ENCODE measurements at places on chromosomes 5 and 9.

DNA sequence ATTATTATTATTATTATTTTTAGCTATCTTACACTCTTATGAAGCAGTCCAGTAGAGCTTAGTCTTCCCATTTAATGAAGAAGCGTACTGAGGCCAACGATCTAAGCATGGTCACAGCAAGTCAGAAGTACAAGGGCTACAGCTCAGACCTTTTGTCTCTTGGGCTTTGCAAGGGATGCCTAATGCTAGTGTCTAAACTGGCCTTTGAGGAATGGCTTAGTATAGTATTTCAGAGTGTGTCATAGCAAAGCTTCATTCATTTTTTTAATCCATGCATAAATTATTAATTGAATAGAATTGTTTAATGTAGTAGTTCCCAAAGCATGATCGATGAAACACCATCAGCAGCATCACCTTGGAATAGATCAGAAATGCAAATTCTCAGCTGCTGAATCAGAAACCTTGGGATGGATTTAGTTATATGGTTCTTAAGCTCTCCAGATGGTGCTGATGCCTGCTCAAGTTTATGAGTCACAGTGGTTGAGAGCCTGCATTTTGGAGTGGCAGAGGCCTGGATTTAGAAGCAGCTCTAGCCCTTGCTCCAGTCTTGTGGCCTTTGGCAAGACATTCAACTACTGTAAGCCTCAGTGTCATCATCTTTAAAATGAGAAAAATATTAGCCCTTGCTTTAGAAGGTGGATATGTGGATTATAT lies 6.1 kb downstream of the IL12B start:
- DNase-seq: no peak

- DNase-seq: no peak
Measured at GRCh38 chr9:78468231-78468630, 171.3 kb downstream of the PSAT1 start.

GRCh38 chr9:133704711-133705181 lies 33.4 kb downstream of the SARDH start:
- no peak for DNase-seq

DNA sequence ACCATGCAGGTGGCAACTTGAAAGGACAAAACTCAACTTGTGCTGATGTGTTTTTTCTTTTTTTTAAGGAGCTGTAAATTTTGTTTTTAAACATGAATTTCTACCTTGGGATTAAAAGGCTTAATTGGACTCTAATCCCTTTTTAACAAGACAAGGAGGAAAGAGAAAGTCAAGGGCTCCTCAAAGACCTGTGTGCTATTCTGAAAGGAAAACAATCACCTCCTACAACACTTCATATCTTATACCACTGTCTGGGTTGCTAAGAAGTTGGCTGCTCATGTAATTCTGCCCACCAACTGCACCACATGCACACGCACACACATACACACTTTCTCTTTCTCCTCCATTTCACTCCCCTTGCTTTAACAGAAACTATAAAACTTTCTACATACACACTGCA lies 78.6 kb downstream of the SH3RF2 start:
- DNase-seq: no peak

GRCh38 chr5:150052956-150053712 lies 33.2 kb downstream of the CSF1R start:
- no peak for DNase-seq

DNA sequence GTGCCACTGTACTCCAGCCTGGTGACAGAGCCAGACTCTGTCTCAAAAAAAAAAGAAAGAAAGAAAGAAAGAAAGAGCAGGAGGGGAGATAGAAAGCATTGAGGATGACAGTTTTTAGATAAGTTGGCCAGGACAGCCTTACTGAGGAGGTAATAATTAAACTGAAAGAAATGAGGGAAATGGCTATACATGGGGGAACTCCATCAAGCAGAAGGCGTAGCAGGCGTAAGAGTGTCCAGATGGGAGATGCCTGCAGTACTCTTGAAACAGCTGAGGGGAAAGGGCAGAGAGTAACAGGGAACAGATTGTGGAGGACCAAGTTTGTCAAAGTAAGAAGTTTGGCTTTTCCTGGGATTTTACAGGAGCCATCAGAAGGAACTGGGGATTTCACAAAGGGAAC lies 57.5 kb downstream of the HMGCS1 start:
- DNase-seq: no peak

GRCh38 chr5:171701100-171701541 lies 84.5 kb upstream of the SMIM23 start:
- no peak for DNase-seq

DNA sequence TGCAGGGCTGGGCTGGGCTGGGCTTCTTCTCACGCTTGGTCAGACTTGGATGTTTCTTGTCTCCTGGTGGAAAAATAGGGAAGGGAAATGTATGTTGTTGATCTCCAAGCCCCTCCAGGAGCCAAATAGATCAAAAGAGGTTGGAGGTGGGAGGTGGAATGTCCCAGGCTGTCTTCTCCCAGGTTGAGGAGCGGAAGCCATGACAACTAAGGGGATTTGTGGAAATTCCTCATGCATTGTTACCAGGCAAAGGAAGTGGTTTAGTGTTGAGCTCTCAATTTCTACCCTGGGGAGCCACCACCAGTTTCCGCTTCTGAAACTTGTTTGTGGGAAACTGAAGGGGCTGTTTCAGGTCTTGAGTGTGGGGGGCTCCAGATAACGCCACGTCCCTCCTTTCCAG lies 79.0 kb downstream of the SPRY4 start:
- no peak for DNase-seq

GRCh38 chr9:129344641-129345495 lies 166.8 kb upstream of the IER5L start:
- no peak for DNase-seq

GRCh38 chr5:145971108-145971507 lies 34.7 kb downstream of the SH3RF2 start:
- DNase-seq: no peak

DNA sequence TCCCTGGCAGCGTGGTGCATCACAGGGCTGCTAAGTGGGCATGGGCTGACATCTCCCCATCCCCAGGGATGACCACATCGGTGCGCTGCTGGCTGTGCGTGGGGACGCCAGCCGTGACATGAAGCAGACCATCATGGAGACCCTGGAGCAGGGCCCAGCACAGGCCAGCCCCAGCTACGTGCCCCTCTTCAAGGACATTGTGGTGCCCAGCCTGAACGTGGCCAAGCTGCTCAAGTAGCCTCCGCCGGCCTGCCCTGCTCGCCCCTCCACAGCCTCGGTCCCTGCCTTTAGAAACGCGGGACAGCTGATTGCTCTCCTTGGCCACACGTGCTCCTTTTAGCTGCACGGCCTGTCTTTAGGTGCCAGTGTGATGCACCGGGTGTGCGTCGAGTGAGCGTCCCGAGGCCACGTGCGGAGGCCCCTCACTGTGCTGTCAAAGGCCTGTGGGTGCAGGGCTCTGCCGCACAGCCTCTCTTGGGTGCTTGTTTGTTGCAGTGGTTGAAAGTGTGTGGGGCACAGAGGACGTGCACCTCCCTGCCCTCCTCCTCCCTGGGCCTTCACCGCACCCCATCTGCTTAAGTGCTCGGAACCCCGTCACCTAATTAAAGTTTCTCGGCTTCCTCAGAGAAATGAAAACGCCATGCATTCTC lies 23.8 kb downstream of the EXOC3 start:
- peak; percentile 47 for DNase-seq

DNA sequence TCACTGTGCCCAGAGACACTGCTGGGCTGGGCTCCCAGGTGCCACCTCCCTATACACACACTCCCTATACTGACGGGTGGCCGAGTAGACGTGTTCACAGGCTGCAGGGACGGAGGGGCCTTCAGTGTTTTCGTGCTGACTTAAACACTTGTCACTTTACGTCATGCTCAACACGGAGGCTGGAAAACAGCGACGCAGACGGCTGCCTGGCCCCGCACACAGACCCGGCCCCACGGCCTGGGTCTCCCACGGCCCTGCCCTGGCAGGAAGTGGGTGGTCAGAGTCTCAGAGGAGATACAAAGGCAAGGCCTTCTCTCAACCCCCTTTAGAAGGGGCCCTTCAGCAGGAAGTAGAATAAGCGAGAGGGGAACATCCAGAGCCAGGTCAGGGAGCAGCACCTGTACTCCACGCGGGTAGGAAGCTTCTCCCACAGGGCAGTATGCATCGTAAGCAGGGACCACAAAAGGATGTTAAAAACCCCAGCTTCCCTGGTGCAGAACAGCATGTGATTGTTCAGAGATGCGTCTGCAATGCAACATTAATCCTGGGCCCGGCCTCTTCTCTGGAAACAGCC lies 11.9 kb upstream of the TBC1D9B start:
- no peak for DNase-seq

- no peak for DNase-seq
Measured at GRCh38 chr5:488744-489688, 35.2 kb downstream of the SLC9A3 start.

- DNase-seq: no peak
Measured at GRCh38 chr9:92455217-92455616, 27.1 kb downstream of the ASPN start.

DNA sequence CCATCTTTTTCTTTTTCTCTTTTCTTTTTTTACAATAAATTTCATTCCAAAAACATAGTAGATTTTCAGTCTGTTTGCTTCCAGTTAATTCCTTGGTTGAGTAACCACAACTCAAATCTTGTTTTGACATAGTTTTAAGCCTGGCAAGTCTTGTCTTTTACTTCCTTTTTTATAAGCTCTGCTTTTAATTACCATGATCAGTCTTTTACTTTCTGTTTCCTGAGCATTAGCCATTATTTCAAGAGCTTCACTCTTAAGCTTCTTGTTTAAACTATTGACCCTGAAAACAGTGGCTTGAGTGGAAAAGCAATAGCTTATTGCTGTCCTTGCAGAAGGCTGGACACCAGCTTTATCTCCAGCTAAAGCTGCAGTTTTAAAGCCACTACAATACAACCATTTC lies 1363.3 kb downstream of the MAT2B start:
- no peak for DNase-seq

DNA sequence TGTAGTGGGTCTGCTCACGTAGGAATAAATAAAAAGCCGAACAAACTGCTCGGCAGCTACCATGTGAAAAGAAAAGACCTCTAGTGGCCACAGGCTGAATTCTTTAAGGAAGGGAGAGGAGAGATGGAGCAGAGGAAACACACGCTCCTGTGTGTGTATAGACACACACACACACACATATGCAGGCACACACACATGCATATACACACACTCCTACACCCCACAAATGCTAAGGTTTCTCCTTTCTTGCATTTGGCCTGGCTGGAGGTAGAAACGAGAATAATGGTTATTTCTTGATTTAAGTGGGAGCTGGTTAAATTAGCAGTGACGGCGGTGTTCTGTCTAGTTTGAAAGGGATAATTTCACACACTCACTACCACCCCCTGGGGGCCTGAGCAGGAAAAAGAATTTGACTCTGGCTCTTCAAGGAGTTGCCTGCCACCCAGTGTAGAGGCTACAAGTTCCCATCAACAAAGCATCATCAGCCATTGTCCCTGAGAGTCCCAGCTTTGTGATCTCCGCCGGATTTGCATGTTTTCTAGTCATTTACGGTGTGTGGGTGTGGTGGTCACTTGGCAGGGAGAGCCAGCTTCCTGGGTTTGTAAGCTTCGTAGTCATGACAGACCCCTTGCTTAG lies at the start of gene INSYN2B:
TSS of gene INSYN2B (minus strand) at position 78 of the 636 bp plus-strand sequence. CDS start 96,597 bp downstream, outside the sequence.
- DNase-seq: peak; percentile 81

- DNase-seq: no peak
Measured at GRCh38 chr5:9621379-9621903, 8.7 kb downstream of the TAS2R1 start.

DNA sequence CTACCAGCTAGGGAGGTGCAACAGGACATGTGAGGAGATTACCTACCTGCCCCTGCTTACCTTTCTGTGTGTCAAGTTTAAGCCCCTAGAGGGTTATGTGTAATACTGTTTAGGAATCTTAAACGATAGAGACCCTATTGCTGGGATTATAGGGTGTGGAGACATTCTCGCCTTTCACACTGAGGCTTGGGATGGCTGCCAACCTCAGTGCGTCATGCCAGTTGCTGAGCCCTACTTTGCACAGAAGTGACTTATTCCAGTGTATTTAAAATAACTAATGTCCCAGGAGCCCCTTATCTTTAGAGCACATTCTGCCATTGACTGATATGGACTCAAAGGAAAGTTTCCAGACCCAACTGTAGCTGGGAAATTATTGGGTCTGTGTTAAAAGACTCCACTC lies 76.6 kb upstream of the XPA start:
- no peak for DNase-seq

DNA sequence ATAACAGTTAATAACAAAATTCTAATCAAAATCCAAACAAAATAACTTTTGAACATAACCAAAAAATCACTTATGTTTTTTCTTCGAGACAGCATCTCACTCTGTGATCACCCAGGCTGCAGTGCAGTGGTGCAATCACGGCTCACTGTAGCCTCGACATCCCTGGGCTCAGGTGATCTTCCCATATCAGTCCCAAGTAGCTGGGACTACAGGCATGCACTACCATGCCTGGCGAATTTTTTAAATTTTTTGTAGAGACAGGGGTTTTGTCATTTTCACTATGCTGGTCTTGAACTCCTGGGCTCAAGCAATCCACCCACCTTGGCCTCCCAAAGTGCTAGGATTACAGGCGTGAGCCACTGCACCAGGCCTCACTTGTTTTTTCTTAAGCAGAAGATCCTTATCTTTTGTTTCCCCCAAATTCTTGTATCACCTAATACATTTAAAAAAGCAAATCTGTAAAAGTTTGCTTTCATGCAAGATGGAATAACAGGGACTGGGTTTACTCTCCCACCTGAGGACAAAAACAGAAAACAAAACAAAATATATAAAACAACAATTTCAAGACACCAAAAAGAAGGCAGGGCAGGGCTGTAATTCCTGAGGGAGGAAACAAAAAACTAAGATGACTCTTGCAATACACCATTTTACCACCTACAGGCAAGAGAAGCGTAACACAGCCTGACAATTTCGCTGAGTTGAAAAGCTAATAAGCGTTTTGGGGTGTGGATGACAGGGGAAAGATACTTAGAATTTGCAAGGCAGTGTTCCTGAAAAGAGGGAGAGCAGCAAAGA lies 71.4 kb downstream of the RAPGEF6 start:
- DNase-seq: no peak

- DNase-seq: no peak
Measured at GRCh38 chr5:56306433-56307150, 73.5 kb upstream of the ANKRD55 start.

DNA sequence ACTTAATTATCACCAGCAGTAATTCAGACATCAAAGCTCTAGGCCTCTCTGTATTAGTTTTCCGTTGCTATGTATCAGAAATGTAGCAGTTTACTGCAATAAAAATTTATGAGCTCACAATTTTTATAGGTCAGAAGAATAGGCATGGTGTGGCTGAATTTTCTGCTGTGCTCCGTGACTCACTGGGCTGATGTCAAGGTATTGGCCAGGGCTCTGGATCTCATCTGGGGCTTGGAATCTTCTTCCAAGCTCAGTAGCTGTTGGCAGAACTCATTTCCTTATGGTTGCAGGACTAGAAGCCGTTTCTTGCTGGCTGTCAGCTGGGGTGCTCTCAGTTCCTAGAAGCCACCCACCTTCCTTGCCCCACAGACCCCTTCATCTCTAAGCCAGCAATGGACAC lies 66.3 kb downstream of the PSAT1 start:
- no peak for DNase-seq

- no peak for DNase-seq
Measured at GRCh38 chr9:78144663-78145377, 91.1 kb upstream of the CEP78 start.

- no peak for DNase-seq
Measured at GRCh38 chr5:90293931-90294330, 115.6 kb downstream of the CETN3 start.

GRCh38 chr9:133463864-133464615 lies 4.3 kb downstream of the CACFD1 start:
- no peak for DNase-seq

Data from breast epithelium (tissue), 4 donors.